ENCODE measurements at places on chromosomes 3 and 15. TPM values are rescaled to one million over a fixed set of nuclear protein-coding genes. Genes with fewer than 3 reads are reported as not detected.
A peak's percentile ranks its signal among the peaks of the same experiment; 100 is the strongest.

- DNase-seq = peak; percentile 97
These were observed 1.9 kb downstream of the ADAMTS9 start for GRCh38 chr3:64685800-64686445.

- DNase-seq = no peak
These were observed 123.3 kb upstream of the RASGRP1 start for GRCh38 chr15:38687775-38688495.

Gene MORC1
- 0.05 TPM for polyA plus RNA-seq

- DNase-seq = peak; percentile 75
These were observed 3.9 kb downstream of the ZDHHC19 start for GRCh38 chr3:196207159-196207832.

DNA sequence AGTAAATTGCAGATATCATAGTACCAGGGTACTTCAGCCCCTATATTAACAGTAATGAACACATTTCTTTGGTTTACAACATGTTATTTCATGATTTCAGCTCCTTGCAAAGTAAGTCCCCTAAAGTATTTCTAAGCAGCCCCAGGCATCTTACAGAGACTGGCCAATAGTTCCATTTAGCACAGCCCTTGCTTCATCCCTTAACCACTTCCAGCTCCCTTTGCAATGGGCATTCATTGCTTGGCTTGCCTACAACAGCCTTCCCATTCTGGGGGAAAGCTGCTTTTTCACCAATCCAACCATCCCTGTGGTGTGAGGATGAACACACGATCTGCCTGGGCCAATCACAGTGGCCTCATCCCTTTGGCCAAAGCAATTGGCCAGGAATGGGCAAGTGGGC lies 67.2 kb upstream of the XCR1 start:
- no peak for DNase-seq

DNA sequence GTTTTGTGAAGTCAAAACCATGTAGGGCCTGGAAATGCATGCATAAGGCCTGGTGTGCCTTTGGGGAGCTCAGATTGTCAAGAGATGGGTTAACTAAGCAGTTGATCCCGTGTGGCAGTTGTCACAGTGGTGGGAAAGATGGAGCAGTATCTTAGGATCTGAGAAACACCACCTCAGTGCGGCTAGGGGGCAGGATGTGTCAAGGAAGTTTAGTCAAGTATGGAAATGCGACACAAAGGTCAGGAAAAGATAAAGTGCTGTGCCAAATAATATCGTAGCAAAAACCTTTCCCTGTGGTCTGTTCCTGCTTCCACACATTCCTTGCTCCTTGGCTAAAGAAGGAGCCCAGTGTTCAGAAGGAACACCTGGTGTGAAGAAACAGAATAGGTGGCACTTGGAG lies 396.4 kb downstream of the EDEM1 start:
- no peak for DNase-seq

GRCh38 chr3:118793176-118793575 lies 241.5 kb downstream of the IGSF11 start:
- no peak for DNase-seq

DNA sequence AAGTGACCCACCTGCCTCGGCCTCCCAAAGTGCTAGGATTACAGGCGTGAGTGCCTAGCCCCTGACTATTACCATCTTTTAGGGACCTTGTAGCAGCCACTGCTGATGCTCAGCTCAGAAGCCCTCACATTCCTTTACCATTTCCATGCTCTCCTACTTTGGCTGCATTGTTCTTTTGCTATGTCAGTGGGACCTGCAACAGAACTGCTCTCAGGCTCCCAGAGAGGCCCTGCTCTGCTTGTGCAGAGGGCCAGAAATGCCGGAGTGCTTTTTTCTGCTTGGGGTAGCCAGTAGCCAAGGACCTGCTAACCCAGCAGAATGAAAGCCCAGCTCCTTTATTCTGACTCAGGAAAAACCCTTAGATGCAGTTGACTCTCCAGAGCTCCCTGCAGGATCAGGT lies 18.3 kb upstream of the PROK2 start:
- no peak for DNase-seq

DNA sequence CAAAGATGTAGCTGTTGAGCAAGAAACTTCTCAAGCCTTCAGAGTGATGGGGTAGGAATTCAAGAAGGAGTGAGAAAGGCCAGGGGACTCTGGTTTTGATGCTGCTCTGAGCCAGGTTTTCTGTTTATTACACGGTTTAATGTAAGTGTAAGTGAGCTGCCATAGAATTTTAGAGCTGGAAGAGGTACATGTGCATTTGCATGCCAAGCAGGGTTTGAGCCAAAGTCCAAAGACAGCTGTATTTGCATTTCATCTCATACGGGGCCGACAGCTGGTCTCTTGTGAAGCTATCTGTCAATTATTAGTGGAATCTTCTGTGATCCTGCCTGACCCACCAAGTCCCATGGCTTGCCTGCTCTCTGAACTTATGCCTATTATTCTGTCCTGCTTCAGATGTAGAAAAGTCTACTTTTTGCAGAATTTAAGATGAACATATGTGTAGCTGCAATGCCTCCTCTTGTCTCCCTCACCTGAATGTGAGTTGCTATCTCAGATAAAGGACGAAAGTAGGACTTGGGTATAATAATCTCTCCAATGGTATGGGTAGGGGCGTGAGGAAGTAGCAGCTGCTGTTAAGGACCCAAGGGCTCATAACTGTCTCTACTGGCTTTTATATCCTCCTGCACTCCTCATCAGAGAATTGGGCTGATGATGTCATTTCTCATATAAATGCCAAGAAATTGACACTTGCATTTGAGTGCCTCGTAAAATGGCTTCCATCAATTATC lies 160.0 kb downstream of the SQOR start:
- no peak for DNase-seq

DNA sequence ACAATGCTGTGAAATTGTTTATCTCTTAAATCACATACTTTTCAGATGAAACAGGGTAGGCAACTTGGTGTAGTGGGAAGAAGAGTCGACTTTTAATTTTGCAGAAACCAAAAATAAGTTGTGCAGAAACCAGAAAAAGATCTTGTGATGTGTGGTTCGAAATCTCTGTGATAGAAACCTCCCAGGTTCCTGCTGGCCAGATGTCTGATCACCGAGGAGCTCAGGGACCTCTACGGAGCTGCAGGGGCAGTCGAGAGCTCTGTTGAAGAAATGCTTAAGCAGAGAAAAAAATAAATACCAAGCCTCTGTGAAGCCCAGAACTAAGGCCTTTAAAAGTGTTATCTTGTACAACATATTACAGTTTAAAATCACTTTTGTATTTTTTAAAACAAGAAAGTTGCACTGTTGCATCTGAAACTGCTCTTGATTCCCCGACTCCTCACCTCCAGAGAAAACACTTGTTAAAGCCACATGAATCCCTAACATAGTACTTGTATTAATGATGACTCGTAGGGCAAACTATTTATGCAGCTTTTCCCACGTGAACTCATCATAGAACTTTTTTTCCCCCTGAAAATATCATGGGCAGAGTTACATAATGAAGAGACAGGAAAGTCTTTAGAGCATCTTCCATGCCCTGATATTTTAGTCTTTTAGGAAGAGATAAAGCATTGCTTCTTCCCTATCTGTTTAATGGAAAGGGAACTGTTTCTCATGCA lies 51.3 kb downstream of the CCK start:
- DNase-seq = no peak

Gene NRG4
- polyA plus RNA-seq = 0.05 TPM

- DNase-seq = no peak
These were observed 289.4 kb downstream of the LSAMP start for GRCh38 chr3:116155841-116156240.

Gene SLC22A13
- polyA plus RNA-seq = not detected

Gene HTR3E
- polyA plus RNA-seq = not detected

DNA sequence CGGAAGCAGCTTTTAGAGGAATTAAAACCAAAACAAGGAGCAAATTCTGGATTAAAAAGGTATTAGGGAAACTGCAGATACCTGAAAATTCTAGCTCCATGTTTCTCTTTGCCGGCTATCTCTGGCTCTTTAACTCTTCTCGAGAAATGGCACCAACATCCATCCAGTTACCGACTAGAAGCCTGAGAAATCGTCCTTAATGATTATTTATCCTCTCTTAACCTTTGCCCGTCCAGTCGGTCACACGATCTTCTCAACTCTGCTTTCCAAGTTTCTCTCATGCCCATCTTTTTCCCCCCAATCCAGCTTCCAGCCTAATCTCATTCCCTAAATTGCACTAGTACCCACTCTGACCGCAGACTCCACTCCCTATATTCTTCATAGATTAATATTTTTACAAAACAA lies 596 bp upstream of the SGO1 start:
- DNase-seq = no peak

Gene GOLIM4
- 15.9 TPM for polyA plus RNA-seq

Gene PLA2G4E
- polyA plus RNA-seq = not detected

GRCh38 chr3:9224490-9224889 lies 25.0 kb downstream of the SRGAP3 start:
- DNase-seq = no peak

GRCh38 chr3:101020351-101021015 lies 27.3 kb upstream of the ABI3BP start:
- DNase-seq = no peak

Gene ROPN1
- polyA plus RNA-seq = not detected

Gene FETUB
- not detected for polyA plus RNA-seq

Gene KNG1
- polyA plus RNA-seq = not detected

Gene POLQ
- 0.08 TPM for polyA plus RNA-seq

DNA sequence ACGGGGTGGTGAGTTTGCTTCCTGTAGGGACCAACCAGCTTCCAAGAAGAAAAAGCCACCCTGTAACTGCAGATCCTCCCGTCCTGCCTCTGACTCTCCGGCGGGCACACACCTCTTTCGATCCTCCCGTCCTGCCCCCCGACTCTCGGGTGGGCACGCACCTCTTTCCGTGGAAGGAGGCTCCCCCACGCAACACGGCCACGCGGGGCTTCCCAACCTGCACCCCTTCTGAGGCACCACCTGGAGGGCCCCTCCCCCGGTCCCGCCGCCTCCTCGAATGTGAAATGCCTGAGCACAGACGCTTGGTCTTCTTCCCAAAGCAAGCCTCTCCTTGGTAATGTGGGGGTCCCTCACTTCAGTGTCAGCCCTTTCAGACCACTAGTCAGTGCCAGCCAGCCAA lies 7.3 kb downstream of the ADAMTS17 start:
- DNase-seq = no peak

- DNase-seq = no peak
These were observed 416.5 kb downstream of the ROBO2 start for GRCh38 chr3:77456431-77456830.

- no peak for DNase-seq
These were observed 41.3 kb downstream of the DNAH1 start for GRCh38 chr3:52357151-52358080.

- no peak for DNase-seq
These were observed 427.5 kb upstream of the ALCAM start for GRCh38 chr3:104939196-104939595.

Gene PTX3
- 3.0 TPM for polyA plus RNA-seq

- DNase-seq = no peak
These were observed 222.8 kb upstream of the IL12A start for GRCh38 chr3:159765860-159766294.

Gene MOBP
- 0.68 TPM for polyA plus RNA-seq

DNA sequence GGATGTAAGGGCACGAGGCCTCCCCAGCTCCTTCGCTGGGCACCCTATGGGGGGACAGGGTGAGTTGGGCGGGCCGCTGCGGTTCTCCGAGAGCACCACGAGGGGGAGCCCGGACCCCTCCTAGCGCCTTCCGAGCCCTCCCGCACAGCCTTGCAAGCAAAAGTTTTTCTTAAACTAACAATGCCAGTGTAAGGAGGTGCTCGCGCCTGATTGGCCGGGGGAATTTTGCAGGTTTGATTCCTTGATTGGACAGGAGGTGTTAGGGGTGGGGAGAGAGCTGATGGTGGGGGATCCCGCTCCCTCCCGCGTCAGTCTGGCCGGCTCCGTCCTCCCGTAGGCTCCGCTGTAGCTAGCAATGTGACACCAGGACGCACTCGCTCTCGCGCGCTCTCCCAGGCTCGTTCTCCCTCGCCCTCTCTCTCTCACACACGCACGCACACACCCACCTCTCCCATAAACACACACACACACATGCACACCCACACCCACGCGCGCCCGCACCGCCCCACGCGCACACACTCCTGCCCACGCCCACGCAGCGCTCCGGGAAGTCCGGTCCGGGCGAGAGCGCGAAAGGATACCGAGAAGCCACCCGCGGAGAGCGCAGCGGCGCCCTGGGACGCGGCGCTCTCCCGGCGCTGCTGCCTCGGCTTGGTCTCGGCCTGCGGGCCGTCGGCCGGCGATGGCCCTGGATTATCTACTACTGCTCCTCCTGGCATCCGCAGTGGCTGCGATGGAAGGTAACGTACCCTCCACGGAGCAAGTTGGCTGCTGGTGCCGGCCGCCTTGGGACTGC lies at the start of gene EPHB1:
Gene EPHB1, plus strand, starts transcription at position 311 of the 796 bp plus-strand sequence.
- DNase-seq = peak; percentile 49

GRCh38 chr3:39803956-39804355 lies 5.5 kb upstream of the MYRIP start:
- DNase-seq = no peak

DNA sequence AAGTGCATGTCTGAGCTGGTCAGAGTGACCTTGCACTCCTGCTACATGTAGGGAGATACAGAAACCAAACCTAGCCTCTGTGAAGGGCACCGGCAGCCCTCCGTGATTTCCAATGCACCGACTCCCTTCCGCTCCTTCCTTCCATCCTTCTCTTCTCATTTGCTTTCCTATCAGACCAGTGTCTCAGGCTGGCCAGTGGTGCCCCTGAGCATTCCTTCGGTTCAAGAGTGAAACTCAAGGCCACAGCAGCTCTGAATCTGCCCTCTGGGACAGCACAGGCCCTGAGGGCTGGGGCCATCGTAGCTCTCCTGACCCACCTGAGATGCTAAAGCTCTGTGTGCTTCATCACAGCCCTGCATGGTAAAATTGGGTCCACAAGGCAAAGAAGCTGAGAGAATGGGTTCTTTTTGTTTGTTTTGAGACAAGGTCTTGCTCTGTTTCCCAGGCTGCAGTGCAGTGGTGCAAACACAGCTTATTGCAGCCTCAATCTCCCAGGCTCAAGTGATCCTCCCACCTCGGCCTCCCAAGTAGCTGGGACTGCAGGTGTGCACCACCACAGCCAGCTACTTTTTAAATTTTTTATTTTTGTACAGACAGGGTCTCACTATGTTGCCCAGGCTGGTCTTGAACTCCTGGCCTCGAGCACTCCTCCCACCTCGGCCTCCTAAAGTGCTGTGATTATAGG lies 2.3 kb upstream of the BMF start:
- no peak for DNase-seq

GRCh38 chr3:20043396-20043795 lies 3.1 kb downstream of the KAT2B start:
- peak; percentile 67 for DNase-seq

Gene NMNAT3
- 21.1 TPM for polyA plus RNA-seq

Gene CHRNA7
- polyA plus RNA-seq = 1.9 TPM

Gene ARGFX
- polyA plus RNA-seq = not detected

DNA sequence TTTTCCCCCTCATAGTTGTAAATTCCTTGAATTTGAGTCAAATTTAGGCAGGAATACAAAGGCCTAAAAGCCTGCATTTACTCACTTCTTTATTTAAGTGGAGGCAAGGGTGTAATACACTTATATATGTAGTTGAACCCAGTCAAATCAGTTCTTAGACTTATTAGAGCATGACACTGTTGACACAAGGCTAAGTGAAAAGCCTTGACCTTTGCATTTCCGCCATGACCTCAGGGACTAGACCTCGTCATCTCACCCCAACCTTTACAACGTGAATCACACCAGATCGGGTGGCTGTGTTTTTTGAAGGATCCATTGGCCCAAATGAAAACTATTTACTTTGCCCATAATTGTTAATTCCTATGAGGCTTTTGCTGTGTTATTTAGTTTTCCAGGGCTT lies 774.4 kb downstream of the ROBO1 start:
- DNase-seq = no peak

GRCh38 chr15:96695426-96695825 lies 364.9 kb downstream of the NR2F2 start:
- DNase-seq = no peak

Gene FOXB1
- not detected for polyA plus RNA-seq

Gene DLL4
- polyA plus RNA-seq = 15.7 TPM

Gene RETNLB
- polyA plus RNA-seq = not detected
